ENCODE measurements at places on chromosomes 16 and 17. TPM values are rescaled to one million over a fixed set of nuclear protein-coding genes. Genes with fewer than 3 reads are reported as not detected.

GRCh38 chr16:29775742-29776408, 2.2 kb upstream of the ZG16 start:
- no peak for DNase-seq

DNA sequence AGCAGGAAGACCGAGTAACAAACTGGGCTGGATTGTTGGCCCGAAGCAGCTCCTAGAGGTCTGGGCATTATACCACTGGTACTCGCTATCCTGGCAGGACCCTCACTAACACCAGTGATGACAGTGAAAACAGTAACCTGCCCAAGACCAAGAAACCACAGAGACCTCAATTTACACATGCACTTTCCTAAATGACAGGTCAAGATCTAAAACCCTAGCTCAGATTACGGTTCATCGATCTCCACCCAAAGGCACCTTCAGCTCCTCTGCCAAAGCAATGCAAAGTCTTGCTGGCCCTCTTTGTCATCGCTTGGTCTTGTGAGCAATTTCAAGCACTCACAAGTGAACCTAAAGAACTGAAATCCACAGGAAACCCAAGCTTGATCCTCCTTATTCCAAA, 1.5 kb downstream of the PIP4K2B start:
- DNase-seq, result no peak

GRCh38 chr17:81339191-81339533, 44.1 kb upstream of the SLC38A10 start:
- peak; percentile 73 for DNase-seq

DNA sequence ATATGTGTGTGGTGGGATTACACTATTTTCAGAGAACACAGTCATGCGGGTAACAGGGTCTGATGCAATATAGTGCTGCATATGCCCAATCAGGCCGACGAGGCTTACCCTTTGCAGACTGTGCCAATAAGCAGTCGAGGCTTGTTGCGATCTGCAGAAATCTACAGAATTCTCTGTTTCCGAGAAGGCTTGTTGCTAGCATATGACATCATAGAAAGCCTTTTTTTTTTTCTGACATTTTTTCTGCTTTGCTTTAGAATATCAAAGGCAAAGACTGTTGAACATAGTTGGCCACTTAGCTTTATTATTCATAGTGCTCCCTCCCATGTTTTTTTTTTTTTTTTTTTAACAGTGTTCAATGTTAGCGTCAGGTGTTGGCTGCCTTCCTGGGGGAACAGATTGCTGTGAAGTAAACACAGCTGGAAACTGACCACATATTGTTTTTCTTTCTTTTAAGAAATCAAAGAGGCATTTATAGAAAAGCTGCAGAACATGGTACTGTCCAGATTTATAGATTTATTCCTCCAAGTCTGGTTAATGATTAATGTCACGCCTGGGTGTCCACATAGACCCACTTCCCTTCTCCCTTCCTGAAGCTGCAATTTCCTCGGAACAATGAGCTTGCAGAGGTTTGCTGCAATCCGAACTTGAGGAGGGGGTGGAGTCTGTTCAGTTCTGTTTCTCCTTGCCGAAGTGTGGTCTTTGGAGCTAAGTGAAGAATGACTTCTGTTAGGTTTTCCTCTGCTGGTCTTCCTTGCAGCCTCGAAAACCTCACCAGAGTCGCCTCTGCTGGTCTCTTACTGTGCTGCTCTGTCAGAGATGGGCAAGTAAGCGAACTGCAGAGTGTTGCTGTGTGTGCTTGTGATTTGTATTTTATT, 87.3 kb downstream of the MAP2K6 start:
- peak; percentile 78 for DNase-seq

- no peak for DNase-seq
These were observed 30.2 kb downstream of the SPHK1 start for GRCh38 chr17:76414334-76415295.

The SKAP1 gene
- total RNA-seq, result not detected

The GAST gene
- total RNA-seq, result not detected

The GRAP gene
- 0.15 TPM for total RNA-seq
